CD4-positive, alpha-beta T cell treated with Interleukin-15 for 4 hours (primary cell): ENCODE measurements at places on chromosomes 12 and 14.

- no peak for DNase-seq
Observed at GRCh38 chr12:93005928-93006392, 76.9 kb upstream of the EEA1 start.

- no peak for DNase-seq
Observed at GRCh38 chr12:98149270-98149669, 366.1 kb upstream of the TMPO start.

DNA sequence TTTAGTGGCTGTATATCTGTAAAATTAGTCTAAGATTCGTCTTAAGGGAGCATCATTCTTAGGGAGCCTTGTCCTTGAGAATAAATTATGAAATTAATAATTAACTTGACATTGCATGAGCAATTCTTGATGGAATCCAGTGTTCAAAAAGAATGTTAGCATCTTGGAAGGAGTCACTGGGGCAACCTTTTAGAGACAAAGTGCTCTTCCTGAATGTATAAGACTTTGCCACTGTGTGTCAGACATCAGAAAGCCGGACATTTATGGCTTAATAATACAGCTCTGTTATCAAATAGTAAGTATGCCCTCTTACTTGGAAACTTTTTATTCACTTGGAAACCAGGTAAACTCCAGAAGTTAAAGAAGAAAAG lies 83.3 kb downstream of the CCER1 start:
- DNase-seq: no peak

- DNase-seq: no peak
Observed at GRCh38 chr12:44847403-44847802, 28.7 kb downstream of the NELL2 start.
